ENCODE measurements at places on chromosomes 6 and 20.

DNA sequence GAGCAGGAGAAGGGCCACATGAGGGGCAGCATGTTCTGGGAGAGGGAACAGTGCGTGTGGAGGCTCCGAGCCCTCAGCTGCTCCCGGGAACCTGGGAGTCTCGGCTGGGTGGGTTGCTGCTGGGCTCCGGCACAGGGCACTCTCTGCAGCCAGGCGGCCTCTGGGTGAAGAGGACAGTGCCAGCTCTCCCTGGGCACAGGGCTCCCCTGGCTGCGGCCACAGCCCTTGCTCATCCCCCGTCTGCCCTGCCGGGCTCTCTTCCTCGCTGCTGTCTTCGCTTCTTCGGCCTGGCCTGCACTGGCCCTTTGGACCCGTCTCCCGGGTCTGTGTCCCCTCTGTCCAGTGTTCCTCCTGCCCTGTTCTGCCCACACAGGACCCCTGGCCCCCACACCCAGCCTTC is 48.2 kb downstream of the CDH4 start:
- no peak for DNase-seq

- DNase-seq = no peak
Observed at GRCh38 chr6:97947841-97948240, 664.8 kb upstream of the MMS22L start.

DNA sequence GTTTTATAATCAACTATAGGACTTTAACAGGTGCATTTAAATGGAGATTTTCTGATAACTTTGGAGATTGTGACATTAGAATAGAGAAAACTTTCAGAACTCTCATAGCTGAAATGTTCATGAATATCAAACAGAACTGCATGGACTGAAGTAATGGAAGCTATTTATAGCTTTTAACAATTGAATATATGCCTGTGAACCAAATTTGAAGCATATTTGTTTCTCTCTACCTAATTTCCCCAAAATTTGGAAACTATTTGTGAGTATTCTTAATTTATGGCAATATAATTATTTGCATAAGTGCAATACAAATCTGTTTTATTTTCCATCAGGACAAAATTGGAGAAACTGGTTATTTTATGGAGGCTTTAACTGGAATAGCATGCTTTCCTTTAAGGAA is 96.6 kb downstream of the PLG start:
- no peak for DNase-seq

DNA sequence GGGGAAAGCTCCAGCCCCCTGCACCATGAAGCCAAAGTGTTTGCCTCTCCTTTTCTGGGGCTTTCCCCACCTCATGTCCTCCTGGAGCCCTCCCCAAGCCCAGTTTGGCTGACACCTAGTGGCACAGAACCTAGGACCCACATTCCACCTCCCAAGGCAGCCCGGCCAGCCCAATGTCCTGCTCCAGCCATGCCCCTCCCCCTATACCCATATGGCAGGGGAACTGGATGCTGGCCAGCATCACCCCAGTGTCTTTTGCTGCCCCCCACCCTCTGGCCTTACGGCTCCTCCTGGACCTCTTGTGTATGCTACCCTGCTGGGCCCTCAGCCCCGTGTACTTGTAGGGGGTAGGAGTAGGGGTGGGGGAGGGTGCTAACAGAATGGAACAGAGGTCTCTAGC is 170.1 kb downstream of the KIF6 start:
- DNase-seq = no peak

DNA sequence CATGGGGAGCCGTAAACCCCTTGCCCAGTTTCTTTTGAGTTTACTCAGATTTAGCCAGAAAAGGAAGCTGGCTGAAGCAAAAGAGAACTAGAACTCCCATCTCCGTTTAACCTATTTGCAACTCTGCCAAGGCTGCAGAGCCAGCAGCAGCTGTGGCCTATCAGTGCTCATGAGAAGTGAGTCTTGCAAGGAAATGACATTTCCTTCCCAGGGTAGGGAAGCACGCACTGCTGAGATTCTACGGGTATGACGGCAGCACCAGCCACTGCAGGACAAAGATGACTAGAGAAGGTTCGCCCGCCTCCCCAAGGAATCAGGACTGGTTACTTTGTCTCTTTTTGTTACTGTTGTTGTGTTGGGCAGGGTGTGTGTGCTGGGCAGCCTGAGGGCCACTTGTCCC is 47.6 kb downstream of the PPP1R3G start:
- DNase-seq = peak; percentile 41

DNA sequence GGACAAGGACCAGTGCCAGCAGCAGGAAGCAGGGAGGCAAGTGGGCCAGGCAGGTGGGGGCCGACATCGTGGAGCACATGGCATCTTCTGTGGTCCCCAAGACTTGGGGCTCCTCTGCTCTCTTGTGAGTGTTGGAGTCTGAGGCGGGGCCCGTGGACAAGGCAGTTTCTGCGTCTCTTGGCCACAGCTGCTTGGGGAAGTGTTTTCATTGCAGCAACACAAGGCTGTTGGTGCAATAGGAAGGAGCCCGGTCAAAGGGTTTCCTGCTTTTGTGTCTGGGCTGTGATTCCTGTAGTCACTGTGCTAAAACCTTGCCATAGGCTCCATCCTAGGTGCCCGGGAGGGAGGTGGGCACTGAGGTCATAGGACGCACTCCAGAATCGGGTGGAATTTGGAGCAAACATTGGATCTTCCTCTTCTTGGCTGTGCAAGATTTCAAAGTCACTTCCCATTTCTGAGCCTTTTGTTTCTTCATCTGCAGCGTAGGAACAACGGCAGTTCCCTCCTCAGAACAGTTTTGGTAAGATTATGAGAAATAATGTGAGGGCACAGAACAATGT is at the start of gene SIRPB2:
TSS of gene SIRPB2 (minus strand) at position 140 of the 560 bp plus-strand sequence. CDS start at position 79, 61 bp downstream.
- no peak for DNase-seq

GRCh38 chr6:31453259-31453658 is 44.7 kb upstream of the MICB start:
- no peak for DNase-seq

DNA sequence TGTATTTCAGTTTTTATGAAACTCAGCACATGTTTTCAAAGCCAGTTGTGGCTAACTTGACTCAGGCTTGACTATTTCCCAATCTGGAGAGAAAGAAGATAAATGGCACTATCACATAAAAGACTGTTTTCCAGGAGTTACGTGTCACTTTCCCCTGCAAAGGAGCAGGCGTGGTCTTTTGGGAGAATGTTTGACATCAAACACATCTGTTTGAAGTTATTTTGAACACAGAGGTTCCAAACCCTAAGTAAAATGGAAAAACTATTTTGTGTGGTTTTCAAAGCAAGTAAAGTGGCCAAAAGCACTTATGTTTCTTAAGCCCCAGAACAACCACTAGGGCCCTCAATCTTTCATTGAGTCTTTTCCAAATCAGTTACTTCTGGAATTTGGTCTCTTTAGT is 89.7 kb downstream of the FOXF2 start:
- no peak for DNase-seq

GRCh38 chr6:145733810-145734209 is 1.5 kb downstream of the EPM2A start:
- no peak for DNase-seq

DNA sequence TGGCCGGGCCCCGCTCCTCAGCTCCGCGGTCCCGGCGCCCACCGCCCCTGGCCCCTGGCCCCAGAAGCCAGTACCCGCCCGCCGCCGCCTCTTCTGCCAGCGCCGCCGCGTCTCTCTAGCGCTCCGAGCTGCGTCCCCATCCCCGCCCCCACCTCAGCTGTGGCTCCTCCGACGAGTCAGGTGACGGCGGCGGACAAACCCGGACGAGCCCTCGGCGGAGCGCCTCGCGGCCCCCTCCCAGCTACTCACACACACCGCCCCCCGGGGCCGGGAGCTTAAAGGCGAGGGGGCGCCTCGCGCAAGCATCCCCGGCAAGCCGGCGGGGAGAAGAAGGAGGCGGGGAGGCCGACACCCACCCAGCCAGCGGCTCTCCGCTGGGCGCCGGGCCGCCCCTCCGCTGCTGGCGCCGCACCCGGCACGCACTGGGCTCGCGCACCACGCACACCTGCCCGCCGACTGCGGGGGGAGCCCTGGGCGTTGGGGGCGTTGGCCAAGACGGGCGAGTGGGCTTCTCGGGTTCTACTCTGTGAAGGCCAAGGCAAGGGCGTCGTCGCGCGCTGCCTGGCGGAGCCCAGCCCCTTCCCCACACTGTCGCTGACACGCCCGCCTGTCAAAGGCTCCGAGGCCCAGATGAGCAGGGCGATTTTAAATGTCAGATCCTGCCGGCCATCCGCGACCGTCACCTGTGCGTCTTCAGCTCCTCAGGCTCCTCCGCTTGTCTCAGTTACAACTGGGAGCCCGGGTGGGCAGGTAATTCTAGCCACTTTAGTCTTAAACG is at the start of gene SNAP91:
TSS of gene SNAP91 (minus strand) at position 132 of the 778 bp plus-strand sequence. CDS start 1,174 bp downstream, outside the sequence.
- DNase-seq = no peak

DNA sequence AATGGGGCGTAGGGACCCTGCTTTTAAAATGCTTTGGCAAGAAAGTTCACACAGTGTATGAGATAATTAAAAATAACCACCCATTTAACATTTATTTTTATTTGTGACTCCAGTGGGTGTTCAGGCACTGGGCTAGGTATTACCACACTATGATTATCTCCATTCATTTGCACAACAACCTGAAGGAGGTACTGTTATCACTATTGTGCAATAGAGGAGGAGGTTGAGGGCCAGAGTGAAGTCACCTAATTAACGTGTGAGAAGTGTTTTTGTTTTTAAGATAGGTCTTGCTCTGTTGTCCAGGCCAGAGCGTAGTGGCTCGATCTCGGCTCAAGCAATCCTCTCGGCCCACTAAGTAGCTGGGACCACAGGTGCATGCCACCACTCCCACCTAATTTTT is 29.2 kb downstream of the MAK start:
- no peak for DNase-seq

GRCh38 chr6:42251911-42252637 is 34.4 kb upstream of the MRPS10 start:
- no peak for DNase-seq

- DNase-seq = no peak
Observed at GRCh38 chr20:22394583-22394982, 189.8 kb downstream of the FOXA2 start.

GRCh38 chr20:62675156-62675876 is 33.0 kb downstream of the SLCO4A1 start:
- no peak for DNase-seq

- DNase-seq = no peak
Observed at GRCh38 chr20:50516935-50517816, 7.0 kb downstream of the PTPN1 start.

DNA sequence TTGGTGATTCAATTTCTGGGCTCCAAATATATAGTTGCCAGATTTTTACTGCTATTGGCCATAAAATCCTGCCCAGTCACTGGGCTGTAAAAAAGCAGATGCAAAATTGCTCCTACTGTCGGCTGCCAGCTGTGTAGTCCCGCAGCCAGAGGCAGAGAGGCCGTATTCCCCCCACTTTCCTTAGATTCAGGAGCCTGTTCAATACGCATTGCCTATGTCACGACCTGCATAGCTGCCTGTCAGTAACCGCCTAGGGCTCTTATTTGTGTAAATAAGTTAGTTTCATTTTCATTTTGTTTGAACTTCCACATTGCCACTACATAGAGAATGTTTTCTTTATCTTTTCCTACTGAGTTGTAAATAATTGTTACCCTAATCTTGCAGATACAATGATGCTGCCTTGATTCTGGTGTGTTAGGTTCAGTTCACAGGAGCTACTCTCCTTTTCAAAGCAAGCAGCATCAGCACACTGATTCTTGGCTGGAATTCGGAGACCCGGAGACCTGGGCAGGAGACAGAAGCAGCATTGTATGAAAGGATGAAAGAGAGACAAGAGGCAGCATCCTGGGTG is 46.0 kb upstream of the UST start:
- peak; percentile 14 for DNase-seq

DNA sequence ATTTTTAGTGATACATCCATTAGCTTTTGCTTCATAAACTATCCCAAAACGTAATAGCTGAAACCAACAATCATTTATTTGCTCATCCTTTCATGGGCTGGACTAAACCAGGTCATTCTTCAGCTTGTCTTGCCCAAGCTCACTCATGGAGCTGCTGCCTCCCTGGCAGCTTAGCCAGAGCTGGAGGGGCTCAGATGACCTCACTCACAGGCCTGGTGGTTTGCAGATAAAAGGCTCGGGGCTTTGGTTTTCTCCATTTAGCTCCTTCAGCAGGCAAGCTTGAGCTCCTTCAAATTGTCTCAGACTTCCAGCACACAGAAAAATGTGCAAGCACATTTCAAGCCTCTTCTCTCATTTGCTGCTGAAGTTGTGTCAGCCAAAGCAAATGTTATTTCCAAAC is 139.1 kb downstream of the BTBD3 start:
- DNase-seq = no peak

Measured in naive B cell (primary cell).